ENCODE measurements at places on chromosomes 16 and 17.
A peak's percentile ranks its signal among the peaks of the same experiment; 100 is the strongest.

DNA sequence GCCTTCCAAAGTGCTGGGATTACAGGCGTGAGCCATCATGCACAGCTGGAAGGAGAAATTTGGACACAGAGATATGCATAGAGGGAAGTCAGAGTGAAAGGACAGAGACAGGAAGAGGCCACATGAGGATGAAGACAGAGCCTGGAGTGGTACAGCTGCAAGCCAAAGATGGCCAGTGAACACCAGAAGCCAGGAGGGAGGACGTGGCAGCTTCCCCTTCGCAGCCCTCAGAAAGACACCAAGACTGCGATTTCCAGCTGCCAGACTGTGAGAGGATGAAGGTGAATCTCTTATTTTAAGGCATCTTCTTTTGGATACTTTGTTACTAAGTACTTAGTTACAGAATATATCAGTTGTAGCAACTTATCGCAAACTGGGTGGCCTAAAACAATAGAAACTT lies 60.5 kb upstream of the PLCG2 start:
- no peak for DNase-seq

- DNase-seq: no peak
These were observed 47.1 kb downstream of the CMIP start for GRCh38 chr16:81491541-81492188.

- DNase-seq: no peak
These were observed 47.6 kb downstream of the C17orf67 start for GRCh38 chr17:56785997-56786680.

GRCh38 chr16:30416624-30417528 lies 9.5 kb downstream of the ZNF771 start:
- DNase-seq: no peak

GRCh38 chr17:65022751-65023700 lies 33.5 kb downstream of the GNA13 start:
- peak; percentile 80 for DNase-seq

DNA sequence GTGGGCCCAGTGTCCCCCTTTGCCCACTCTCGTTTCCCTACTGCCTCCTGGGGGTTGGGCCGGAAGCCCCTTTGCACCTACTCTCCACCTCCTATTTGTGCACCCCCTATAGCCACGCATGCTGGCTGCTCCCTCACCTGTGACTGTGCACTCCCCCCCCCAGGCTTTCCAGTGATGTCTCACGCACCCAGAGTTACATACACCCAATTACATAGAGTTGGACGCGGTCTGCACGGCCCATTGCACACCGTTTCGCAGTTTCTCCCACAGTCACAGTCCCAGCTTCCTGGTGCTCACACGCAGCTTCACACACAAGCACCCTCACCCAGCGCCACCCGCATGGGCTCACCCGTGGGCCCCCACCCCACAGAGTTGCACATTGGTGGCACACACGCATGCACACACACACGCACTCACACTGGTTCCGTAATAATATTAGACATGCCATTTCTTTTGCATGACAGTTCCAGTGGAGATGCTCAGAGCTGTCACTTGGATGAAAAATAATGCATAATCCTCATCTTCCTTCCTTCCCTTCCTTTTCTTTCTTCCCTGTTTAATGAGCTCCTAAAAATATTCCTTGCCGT lies 21.5 kb upstream of the C1QL1 start:
- peak; percentile 42 for DNase-seq

- DNase-seq: peak; percentile 86
These were observed at the start of gene SLC16A3 for GRCh38 chr17:82228842-82229697. Gene SLC16A3, plus strand, starts transcription at chr17:82229042. Its CDS starts 6,967 bp downstream, at chr17:82236009.

DNA sequence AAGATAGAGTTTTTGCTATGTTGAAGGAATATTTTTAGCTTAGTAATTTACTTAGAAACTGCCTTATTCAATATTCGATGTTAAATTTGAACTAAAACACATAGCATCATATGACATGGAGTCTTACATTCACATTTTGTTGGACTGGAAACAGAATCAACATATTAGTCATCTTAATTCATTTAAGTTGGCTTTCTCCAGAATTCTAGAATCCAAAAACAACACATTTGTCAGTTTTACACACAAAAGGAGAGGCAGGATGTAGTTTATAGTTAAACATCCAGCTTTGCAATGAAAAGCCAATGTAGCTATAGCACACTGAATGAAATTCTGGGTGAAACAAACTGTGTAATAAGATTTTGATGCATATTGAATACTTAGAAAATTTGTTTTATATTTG lies 43.3 kb downstream of the WWOX start:
- no peak for DNase-seq

DNA sequence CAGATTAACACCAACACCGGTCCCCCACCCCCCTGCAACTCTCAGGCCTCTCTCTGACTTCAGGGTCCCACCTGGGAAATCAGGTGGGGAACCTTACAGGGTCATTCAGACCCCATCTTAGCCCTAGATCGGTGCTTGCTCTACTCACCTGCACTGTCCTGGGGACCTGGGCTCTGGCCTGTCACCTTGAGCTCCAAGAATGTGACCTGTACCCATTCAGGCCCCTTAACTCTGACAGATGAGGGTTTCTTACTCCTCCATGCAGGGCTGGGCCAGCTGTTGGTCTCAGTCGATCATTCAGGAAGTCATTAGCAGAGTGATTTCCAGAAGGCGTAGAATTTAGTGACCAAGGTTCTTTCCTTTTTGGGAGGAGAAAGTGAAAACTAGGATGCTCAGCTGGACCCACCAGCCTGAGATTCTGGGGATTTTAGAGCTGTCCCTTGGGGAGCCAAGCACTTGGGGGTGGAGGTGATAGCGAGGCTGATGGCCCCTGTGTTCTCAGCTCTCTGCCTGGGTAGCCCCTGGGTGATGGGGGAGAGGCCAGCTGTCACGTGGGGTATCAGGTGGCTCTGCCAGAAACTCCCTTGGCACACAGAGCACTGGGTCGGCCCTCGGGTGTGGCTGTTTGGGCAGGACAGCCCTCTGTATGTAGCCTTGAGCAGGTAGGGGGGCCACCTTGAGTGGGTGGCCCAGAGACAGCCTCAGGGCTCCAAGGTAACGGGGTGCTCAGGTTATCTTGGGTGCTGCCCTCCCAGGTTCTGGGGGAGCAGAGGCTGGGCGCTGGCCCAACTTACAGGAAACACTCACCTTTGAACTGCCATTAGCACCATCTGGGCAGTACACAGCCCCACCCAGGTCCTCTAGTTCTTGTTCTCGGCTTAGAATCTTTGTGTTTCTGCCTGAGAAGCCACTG lies 724 bp downstream of the MVP start:
- DNase-seq: peak; percentile 57

GRCh38 chr16:88789594-88789993 lies 4.6 kb upstream of the PIEZO1 start:
- DNase-seq: no peak

Data from GM06990 (cell line).